ENCODE measurements at places on chromosomes 11 and 22. TPM values are rescaled to one million over a fixed set of nuclear protein-coding genes. Genes with fewer than 3 reads are reported as not detected.

Gene CALCA
- 0.15 TPM for total RNA-seq

Gene THAP7
- 16.9 TPM for total RNA-seq

Gene IRAG1
- 0.06 TPM for total RNA-seq

Gene RAC2
- 0.25 TPM for total RNA-seq

Gene MAPK12
- total RNA-seq = 25.9 TPM

Gene SNX32
- total RNA-seq = 0.08 TPM

Gene SYCE3
- not detected for total RNA-seq

Gene TCN1
- total RNA-seq = 0.39 TPM

Gene OR8I2
- not detected for total RNA-seq

Gene ATP5MG
- total RNA-seq = 188 TPM

Gene TBX1
- total RNA-seq = 4.2 TPM

Gene DSCAML1
- 0.16 TPM for total RNA-seq

Gene APOBEC3A
- total RNA-seq = not detected

Gene NTM
- not detected for total RNA-seq

Gene PRR33
- total RNA-seq = not detected

Gene FOLR2
- not detected for total RNA-seq
